ENCODE measurements at places on chromosomes 6 and 20. TPM values are rescaled to one million over a fixed set of nuclear protein-coding genes. Genes with fewer than 3 reads are reported as not detected.

CLVS2 gene
- not detected for total RNA-seq

VSX1 gene
- not detected for total RNA-seq

INSM1 gene
- total RNA-seq: not detected

ZSCAN23 gene
- 0.49 TPM for total RNA-seq

CGAS gene
- 22.7 TPM for total RNA-seq

Data from activated B cell treated with CpG ODN at 0.5 μM for 24 hours (primary cell).